ENCODE measurements at places on chromosomes 3 and 15. TPM values are rescaled to one million over a fixed set of nuclear protein-coding genes. Genes with fewer than 3 reads are reported as not detected.

RBPMS2 gene
- not detected for total RNA-seq

TGM4 gene
- not detected for total RNA-seq

SLC12A1 gene
- 0.16 TPM for total RNA-seq

IQCF5 gene
- not detected for total RNA-seq

LEKR1 gene
- total RNA-seq: 0.78 TPM

NPAP1 gene
- total RNA-seq: 0.31 TPM

CCDC33 gene
- total RNA-seq: not detected

MUC20 gene
- 1.9 TPM for total RNA-seq

SMCO1 gene
- total RNA-seq: not detected

CHRFAM7A gene
- total RNA-seq: 3.9 TPM

LPCAT4 gene
- total RNA-seq: 16.4 TPM

MAGEL2 gene
- 1.7 TPM for total RNA-seq

SST gene
- 5.6 TPM for total RNA-seq

SH2D7 gene
- not detected for total RNA-seq

SLC6A11 gene
- 35.1 TPM for total RNA-seq

CELF6 gene
- 6.7 TPM for total RNA-seq

TP53BP1 gene
- total RNA-seq: 142 TPM

GABRR3 gene
- not detected for total RNA-seq

ACP3 gene
- 1.2 TPM for total RNA-seq

QRICH1 gene
- total RNA-seq: 113 TPM

NOX5 gene
- under 0.01 TPM for total RNA-seq

DISP2 gene
- total RNA-seq: 9.2 TPM

STX19 gene
- not detected for total RNA-seq

NUP210 gene
- total RNA-seq: 7.5 TPM

AQP9 gene
- under 0.01 TPM for total RNA-seq

PRKCI gene
- 86.7 TPM for total RNA-seq

FANCD2OS gene
- total RNA-seq: not detected

ATOSA gene
- total RNA-seq: 52.4 TPM

RPN1 gene
- 181 TPM for total RNA-seq
